ACHN (cell line): ENCODE measurements at places on chromosomes 3 and 15.

DNA sequence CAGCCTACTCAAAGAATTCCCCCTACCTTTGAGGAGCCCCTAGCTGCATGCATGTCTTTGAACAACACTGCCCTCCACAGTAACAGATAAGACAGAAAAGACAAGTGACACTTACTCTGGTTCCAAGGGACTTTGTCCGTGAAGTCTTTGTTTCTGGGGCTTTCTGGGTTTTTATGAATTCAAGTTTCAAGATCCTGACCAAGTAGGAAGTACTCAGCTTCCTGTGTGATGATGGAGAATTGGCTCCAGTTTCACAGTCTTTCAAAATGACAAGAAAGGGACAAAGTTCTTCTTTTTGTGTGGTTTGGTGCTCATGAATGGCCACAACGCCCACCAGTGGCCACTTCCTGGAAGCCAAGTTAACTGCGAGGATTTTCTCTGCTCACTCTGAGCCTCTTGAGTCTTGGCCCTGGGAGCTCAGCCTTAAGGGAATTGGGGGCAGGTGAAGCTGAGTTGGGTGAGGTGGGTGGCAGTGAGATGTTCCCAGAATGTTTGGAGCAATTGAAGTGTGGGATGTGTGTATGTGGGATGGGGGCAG lies at the start of gene CCR1:
TSS of gene CCR1 (minus strand) at position 147 of the 538 bp plus-strand sequence. CDS start 4,000 bp downstream, outside the sequence.
- peak; percentile 17 for DNase-seq

DNA sequence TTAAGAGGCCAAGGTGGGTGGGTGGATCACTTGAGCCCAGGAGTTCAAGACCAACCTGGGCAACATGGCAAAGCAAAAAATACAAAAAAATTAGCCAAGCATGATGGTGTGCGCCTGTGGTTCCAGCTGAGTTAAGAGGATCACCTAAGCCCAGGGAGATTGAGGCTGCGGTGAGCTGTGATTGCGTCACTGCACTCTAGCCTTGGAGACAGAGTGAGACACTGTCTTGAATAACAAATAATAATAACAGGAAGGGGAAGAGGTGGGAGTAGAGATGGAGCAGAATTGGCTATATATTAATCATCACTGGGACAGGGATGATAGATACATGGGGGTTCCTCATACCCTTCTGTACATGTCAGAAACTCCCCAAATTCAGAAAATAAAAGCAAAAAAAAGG lies 23.8 kb upstream of the NMB start:
- no peak for DNase-seq

- DNase-seq, result no peak
These were observed 426.5 kb downstream of the IGSF11 start for GRCh38 chr3:118607915-118608820.

DNA sequence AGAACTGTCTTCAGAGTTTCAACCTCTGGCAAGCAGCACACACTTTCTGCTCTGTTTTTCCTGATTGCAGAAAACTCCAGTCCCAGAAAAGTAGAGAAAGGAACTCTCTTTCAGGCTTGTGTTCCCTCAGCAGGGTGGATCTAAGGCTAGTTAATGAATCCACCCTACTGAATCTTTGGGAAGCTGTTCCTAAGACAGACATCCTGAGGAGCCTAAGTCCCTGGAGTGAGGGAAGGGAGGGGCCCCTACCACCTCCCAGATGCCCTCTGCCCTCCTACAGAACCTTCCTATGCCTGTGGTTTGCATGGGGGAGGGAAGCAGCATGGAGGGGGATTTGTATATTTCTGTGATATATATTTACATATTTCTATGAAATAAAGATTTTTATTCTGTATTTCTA lies 124.4 kb downstream of the ANO10 start:
- DNase-seq, result no peak

- no peak for DNase-seq
These were observed 75.6 kb upstream of the MBNL1 start for GRCh38 chr3:152192936-152193672.

GRCh38 chr3:53604232-53604631 lies 109.8 kb downstream of the CACNA1D start:
- DNase-seq, result no peak

DNA sequence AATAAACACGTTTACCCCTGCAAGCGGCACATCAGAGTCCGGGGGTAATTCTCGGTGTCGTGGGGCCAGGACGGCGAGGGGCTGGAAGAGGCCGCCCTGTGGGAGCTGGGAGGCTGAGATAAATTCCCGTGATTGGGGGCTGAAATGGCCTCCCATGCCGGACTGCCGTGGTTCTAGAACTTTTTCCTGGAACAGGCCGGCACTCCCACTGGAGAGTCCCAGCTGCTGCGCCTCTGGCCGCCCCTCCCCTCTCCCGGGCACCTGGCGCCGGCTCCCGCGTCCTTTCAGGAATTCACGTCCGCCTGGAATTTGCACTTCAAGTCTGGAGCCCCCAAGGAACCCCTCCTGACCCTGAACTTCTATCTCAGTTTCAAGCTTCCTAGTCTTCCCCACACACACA lies 10.8 kb upstream of the LRRC2 start:
- no peak for DNase-seq

- DNase-seq, result peak; percentile 29
These were observed 759 bp upstream of the TTBK2 start for GRCh38 chr15:42921342-42921731.

- no peak for DNase-seq
These were observed 11.1 kb upstream of the MB21D2 start for GRCh38 chr3:192928720-192929119.

GRCh38 chr3:178808748-178809147 lies 262.9 kb downstream of the ZMAT3 start:
- no peak for DNase-seq

DNA sequence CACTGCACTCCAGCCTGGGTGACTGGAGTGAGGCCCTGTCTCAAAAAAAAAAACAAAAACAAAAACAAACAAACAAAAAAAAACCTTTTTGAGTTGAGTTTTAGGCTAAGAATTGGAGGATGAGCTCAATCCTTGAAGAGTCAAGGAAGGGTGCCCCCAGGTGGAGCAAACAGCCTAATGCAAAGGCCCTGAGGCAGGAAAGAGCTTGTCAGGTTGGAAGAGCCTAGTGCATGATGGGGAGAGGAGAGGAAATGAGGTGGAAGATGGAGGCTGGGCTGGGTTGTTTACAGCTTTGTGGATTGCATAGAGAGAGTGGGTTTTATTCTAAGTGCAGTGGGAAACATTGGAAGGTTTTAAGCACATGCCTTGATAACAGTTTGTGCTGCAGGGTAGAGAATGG lies 2.1 kb upstream of the SNX22 start:
- no peak for DNase-seq

DNA sequence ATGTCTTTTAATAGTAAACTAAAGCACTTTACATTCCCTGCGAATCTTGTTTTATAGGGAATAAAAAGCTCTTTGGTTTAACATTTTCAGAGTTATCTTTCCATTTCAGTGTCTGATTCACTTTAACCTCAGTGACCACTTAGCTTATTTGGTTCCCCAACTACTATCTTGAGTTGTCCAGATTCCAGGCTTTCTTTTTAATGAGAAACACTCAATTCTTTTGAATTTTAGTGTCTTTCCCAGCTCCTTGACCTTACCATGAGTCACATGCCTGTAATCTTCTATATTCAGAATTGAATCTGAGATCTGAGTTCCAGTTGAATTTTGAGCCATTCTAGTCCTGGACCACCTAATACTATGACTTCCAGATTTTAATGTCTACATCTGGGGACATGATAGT lies 144.4 kb downstream of the KCNAB1 start:
- DNase-seq, result no peak

DNA sequence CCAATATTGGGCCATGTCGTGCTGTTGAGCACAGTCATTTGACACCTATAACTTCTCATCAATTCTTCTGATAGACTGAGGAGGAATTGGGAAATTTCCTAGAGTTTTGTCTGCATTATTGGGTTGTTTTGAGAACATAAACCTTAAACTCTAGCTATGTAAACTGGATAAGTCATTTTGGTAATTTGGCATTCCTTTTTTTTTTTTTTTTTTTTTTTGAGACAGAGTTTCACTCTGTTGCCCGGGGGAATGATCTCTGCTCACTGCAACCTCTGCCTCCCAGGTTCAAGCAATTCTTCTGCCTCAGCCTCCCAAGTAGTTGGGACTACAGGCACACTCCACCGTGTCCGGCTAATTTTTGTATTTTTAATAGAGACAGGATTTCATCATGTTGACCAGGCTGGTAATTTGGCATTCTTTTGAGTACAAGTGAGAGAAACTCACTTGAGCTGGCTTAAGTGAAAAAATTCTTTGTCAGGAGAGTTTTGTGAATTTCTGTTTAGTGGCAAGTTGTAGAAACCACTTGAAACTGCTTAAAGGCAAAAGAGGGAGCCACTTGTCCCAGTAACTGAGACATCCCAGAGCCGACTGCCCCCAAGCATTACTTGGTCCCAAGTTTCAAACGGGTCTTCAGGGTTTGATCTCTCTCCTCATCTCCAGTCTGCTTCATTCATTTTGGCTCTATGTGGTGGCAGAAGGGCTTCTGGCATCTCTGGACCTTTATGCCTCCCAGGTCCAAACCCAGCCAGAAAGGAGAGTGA lies 34.9 kb downstream of the FLNB start:
- no peak for DNase-seq

DNA sequence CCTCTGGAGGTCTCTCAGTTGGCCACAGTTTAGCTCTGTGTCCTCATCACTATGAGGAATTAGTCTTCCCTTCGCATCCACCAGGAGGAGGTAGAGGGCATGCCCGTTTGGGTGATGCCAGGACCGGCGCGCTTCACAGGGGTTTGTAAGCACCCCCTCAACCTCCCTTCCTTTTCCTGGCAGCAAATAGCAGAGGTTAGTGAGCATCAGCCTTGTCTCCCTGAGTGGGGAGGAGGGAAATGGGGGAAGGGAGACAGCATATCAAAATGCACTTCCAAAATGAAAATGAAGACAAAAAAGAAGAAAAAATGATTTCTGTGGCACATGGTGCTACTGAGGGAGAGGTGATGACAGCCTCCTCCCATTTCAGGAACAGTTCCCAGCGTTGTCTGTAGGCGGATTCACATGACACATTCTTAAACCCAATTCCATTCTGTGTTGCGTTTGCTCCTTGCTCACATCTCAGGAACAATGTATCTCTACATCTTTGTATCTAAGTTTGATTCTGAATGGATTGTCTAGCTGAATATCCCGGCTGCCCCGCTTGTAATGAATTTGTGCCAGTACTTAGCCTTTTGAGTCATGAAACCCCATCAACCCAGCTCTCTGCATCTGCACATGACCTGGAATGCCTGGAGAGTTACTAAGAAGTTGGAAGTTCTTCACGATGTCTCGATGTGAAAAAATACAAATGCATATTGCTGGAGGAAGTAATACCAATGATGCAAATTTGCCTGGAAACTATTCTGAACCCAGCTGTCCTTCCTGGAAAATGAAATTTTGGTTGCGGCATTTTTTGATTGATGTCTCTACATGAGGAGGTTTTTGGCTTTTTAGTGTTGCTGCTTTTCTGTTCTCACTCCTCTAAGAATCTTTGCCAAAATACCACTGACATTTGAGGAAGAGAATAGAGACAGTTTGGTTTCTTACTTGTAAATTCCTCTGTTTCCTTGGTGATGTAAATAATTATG lies 45.2 kb downstream of the TYRO3 start:
- DNase-seq, result peak; percentile 77

GRCh38 chr15:45287390-45287956 lies 35.4 kb downstream of the SLC28A2 start:
- no peak for DNase-seq

GRCh38 chr15:36177590-36178302 lies 401.7 kb upstream of the CDIN1 start:
- no peak for DNase-seq

DNA sequence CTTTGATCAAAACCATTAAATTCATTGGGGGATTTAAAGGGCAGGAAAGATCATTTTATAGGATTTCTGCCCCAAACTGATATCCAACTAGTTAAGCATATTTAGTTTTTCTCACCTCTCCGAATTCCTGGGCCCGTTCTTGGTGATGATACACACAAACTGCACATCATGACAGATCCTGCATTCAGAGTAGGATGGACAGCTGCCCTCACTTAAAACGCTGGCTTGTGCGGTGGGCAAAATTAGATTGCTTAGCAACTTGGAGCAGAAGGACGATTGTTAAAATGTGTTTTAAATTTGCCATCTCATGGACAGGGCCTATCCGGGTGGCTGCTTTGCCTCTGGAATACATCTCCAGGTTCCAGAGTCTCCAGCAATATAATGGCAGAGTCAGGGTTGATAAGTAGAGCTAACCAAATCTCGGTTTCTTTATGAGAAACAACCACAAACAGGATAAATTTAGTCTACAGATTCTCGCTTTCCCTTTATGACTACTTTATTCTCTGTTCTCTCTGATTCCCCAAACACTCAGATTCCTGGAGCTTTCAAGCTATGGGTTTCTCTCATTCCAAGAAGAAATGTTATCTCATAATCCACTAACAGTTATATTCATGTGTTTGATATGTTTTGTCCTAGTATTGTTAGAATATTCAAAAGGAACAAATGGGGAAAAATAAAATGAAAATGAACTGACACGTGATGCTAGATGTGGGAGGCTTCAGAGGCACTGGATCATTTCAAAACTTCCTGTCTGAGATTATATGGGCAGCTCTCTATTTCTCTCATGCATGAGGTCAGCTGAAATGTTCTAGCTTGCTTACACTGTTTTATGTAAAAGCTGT lies 1014.1 kb upstream of the SEMA6D start:
- DNase-seq, result no peak

- DNase-seq, result no peak
These were observed 26.2 kb upstream of the CLDN16 start for GRCh38 chr3:190361791-190362190.

- DNase-seq, result no peak
These were observed 488.2 kb upstream of the ROBO2 start for GRCh38 chr3:76551739-76552138.

DNA sequence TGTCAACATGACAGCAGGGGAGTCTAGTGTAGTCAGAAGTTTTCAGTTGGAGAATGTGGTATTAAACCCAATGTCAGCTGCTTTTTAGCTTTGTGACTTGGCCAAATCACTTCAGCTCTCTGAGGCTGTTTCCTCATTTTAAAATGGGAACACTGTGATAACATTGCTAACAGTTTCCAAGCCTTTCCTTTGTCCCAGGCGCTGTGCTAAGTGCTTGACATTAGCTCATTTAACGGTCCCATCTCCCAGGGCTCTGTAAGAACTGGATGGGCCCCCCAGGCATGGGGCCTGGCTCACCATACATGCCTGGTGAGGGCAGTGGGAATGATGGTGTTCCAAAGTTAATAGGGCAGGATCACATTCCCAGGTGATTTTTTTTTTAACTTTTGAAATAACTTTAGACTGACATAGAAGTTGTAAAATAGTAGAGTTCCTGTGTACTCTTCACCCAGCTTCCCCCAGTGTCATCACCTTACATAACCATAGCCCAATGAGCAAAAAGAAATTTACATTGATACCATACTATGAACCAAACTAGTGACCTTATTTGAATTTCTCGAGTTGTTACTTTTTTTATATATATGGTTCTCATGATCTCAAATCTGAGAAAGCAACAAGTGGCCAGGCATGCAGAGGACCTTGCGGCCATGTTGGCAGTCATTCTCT lies 7.7 kb downstream of the RASL12 start:
- DNase-seq, result no peak

DNA sequence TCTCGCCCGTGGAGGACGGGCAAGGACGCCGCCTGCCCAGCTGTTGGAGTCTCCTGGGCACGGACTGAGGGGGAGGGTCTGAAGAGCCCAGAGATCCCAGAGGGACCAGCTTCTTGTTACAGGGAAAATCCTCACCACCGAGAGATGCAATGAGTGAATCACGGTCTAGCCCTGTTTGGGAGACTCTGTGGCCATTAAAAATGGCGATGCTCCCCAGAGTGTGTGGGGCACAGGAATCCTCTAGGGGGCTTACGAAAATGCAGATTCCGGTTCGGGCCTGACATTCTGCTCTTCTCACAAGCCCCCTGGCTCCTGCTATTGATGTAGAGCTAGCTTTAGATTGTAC lies 35.5 kb upstream of the EPHB3 start:
- DNase-seq, result no peak
